Mesothelial cell of epicardium (in vitro differentiated cells): ENCODE measurements at places on chromosomes 4 and X.
A peak's percentile ranks its signal among the peaks of the same experiment; 100 is the strongest.

GRCh38 chrX:71622576-71623450 is 4.5 kb upstream of the CXCR3 start:
- DNase-seq: no peak

DNA sequence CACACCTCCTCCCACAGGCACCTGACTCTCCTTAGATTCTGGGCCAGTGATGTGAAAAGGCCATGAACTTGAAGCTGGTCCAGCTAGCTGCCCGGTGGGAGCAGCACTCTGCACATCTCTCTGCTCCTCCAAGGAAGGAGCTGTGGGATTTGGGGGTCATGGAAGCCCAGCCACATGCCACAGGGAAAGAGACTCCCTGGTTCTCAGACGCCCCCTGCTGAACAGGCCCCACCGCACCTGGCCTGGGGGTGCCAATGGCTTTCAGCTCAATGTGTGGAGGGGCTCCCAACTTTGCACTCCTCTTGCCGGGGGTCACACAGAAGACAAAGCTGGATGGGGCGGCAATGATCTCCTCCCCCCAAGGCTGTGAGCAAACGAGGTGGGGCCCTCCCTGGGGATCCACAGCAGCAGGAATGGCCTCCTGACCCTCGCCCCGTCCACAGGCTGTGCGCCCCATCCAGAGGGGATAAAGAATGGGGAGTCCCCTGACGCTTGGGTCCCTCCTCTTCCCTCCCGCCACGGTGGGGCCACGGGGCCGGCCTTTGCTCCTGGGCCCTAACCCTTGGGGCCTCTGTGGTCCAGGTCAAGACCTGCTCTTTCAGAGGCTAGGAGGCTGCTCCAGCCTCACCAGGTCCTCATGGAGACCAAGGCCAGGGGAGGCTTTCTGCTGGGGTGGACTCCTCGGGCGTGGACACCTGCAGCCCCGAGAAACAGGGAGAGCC is 51.3 kb downstream of the GAK start:
- DNase-seq: no peak

DNA sequence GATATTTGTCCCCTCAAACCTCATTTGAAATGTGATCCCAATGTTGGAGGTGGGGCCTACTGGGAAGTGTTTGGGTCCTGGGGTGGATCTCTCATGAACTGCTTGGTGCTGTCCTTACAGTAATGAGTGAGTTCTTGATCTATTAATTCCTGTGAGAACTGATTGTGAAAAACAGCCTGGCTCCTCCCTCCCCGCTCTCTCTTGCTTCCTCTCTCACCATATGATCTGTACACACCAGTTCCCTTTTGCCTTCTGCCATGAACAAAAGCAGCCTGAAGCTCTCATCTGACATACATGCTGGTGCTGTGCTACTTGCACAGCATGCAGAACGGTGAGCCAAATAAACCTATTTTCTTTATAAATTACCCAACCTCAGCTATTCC is 11.2 kb upstream of the YIPF7 start:
- DNase-seq: no peak

DNA sequence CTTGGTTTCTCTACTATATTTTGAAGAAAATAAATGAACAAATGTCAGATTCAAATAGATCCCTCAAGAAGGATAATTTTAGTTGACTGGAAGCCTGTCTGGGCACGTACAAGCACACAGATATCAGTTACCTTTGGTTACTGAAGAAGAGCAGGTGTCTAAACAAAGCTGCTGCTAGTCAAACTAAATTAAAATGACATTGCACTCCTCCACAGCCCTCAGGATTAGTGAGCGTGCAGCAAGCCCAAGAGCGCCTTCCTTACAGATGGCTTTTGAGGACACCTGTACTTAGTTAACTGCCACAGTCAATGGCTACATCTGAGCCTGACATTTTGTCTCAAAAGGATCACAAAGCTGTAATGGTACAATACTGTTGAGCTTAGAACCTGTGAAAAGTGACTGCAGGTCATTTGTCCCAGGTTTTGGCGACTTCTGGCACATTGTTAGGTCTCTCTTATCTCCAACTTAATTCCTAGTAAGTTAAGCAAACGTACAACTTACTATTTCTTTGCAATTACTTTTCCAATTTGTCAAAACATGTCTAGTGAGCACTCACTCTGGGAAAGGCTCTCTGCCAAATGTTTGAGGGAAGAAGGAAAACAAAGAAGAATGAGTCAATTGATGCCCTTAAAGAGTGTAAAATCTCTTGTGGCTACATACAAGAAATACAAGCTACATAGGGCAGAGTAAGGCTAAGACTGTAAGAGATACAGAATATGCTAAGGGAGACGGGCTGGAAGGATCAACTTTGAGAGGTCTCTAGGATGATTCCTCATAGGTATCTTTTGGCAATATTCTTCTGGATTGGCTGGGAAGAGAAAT is 25.6 kb upstream of the DAPP1 start:
- no peak for DNase-seq

GRCh38 chrX:13790206-13791131 is 26.4 kb downstream of the GPM6B start:
- no peak for DNase-seq

GRCh38 chr4:13413729-13414437 is 70.3 kb downstream of the RAB28 start:
- no peak for DNase-seq

- DNase-seq: peak; percentile 75
Observed at GRCh38 chr4:15001248-15001868, 923 bp upstream of the CPEB2 start.

GRCh38 chr4:153531976-153532626 is 65.9 kb downstream of the TMEM131L start:
- DNase-seq: no peak

GRCh38 chr4:147891476-147892115 is 159.7 kb downstream of the ARHGAP10 start:
- DNase-seq: no peak

- DNase-seq: no peak
Observed at GRCh38 chr4:3709061-3709845, 56.9 kb upstream of the ADRA2C start.

- no peak for DNase-seq
Observed at GRCh38 chrX:23901805-23902204, 5.9 kb downstream of the APOO start.

- DNase-seq: no peak
Observed at GRCh38 chrX:33138677-33139249, 72.6 kb downstream of the DMD start.

GRCh38 chr4:10581022-10581421 is 103.5 kb downstream of the CLNK start:
- no peak for DNase-seq

DNA sequence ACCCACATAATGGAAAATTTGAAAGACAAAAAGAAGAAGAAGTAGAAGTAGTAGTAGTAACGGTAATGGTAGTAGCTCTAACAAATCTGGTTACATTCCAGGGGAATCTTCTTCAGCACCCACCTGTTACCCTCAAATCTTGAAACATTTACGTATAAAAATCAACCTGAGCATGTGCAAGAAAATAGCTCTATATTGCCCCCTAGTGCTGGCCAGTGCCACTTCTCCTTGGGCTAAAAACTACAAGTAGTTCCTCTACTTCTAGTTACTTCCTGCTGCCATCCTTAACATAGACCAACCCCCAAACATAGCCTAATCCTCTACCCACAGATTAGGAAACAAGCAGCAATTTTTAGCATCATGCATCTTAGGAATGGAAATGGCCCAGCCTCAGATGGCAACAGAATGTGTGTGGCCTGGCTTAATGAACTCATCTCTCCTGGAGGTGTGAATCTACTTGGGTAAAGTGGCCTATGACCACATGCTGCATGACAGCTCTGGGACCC is 3.1 kb downstream of the PDGFC start:
- peak; percentile 69 for DNase-seq

DNA sequence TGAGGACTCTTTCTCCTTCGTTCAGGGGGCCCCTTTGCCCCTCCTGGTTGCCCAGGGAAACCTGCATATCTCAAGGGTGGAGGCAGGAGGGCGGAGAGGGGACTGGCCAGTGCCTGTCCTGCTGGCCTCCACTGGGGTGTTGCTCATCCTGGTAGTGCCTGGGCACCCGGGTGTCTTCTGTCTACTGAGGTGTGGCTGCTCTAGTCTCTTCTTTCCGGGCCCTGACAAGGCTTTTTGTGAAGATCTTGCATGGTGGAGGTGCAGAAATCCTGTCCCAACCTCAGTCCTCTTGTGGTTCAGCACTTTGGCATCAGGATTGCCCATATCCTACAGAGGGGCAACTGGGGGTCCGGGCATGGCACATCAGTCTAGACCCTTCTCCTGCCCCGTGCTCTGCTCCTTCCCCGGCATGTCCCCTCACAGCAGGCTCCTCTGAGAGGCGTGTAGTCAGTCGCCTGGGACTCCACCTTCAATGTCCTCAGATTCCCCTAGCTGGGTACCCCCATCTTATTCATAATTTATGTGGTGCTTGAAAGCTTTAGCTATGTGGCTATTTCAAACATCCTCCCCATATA is 1.9 kb downstream of the CCDC110 start:
- DNase-seq: no peak

GRCh38 chrX:97168646-97169045 is 284.9 kb downstream of the RPA4 start:
- no peak for DNase-seq

- no peak for DNase-seq
Observed at GRCh38 chr4:80587871-80588385, 252.4 kb downstream of the CFAP299 start.

DNA sequence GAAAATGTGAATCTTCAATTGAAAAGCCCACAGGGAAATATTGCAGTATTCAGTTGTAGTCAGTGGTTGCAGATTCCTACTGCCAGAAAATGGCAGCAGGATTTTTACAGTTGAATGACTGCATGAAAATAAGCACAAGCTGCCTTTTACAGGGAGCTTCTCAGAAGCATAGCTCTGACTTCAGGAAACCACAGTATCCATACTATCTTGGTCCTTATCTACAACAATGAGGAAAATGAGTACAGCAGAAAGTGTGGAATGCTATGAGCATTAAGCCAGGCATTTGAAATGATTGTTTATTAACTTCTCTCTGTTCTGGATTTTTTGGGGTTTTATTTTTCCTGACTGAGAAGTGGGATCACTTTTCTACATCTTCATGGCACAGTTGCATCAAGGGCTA is 34.6 kb upstream of the PRRG1 start:
- no peak for DNase-seq

DNA sequence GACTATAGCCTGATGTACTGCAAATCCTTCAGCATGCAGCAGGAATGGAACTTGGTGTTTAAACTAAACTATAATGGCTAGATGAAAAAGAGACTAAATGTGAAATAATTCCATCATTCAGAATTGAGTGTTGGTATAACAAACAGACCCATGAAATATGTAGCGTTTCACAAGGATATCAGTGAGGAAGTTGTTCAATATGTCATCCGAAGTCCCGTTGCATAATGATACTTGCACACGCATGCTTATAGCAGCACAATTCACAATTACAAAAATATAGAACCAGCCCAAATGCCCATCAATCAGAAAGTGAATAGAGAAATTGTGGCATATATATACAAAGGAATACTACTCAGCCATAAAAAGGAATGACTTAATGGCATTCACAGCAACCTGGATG is 20.4 kb downstream of the MECP2 start:
- DNase-seq: no peak

GRCh38 chr4:4641661-4642495 is 100.0 kb upstream of the STX18 start:
- DNase-seq: no peak

- no peak for DNase-seq
Observed at GRCh38 chrX:121151293-121151692, 103.9 kb downstream of the GLUD2 start.

DNA sequence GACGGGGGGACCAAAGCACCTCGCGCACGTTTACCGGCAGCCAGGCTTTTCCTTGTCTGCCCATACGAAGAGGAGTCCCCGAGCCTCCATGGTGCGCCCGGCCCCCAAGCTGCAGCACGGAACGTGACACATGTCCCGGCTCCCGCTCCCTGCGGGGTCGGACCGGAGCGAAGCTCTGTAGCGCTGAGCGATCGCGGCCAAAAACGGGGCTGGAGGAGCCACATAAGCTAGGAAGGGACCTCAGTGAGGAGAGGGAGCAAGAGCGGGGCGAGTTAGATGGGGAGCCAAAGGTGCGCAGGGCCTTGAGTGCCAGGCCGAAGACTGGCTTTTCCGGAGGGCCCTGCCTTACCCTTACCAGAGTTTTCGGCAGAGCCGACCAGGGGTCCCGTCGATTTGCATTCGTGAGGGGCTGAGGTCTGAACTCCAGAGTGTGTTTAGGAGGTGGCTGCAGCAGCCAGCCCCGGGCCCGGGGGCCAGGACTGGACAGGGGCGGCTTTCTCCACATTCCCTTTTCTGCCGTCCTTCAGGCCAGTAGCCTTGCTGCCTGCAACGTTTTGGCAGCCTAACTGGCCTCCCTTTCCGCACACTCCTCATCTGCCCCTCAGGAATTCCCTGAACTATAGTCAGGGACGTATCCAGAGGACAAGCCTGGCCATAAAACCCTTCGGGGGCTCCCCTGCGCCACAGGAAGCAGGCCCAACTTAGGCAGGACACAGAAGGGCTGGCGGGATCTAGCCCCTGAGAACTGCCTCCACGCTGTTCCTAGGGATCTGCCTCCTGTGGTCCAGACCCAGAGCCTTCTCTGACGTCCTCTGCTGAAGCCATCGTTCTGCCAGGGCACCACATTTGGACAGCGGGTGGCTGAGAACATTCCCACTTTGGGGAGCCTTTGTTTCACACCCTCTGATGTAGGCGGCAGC is 689 bp downstream of the SSR4 start:
- DNase-seq: no peak

DNA sequence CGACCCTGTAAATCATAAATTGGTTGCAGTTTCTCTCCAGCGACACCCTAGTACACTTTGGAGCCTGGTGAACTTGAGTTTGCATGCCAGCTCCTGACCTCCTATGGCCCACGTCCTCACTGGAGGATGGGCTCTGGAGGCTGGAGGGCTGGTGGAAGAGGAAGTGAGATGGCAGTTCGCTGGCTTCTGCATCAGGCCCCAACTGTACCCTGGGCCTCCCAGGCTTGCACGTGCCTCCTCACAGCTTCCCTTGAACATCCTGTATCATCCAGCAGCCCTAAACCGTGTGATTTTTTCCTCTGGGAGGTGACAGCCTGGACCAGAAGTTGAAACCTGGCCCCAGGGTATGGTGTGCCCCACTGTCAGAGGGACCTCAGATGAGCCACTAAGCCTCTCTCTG is 78.5 kb downstream of the HTRA3 start:
- no peak for DNase-seq

GRCh38 chr4:47668810-47669408 is 169.0 kb downstream of the CORIN start:
- no peak for DNase-seq

GRCh38 chrX:84735025-84735424 is 232.8 kb upstream of the HDX start:
- DNase-seq: no peak

GRCh38 chr4:2353222-2354107 is 65.0 kb downstream of the ZFYVE28 start:
- no peak for DNase-seq

- no peak for DNase-seq
Observed at GRCh38 chrX:39493168-39493567, 604.6 kb downstream of the BCOR start.
